H4 (cell line): ENCODE measurements at places on chromosomes 7 and 10. TPM values are rescaled to one million over a fixed set of nuclear protein-coding genes. Genes with fewer than 3 reads are reported as not detected.

GRCh38 chr7:69018200-69018599 is 580.1 kb upstream of the AUTS2 start:
- DNase-seq, result no peak

PDZD7 gene
- 0.21 and 0.97 TPM in 2 replicates for total RNA-seq

DNA sequence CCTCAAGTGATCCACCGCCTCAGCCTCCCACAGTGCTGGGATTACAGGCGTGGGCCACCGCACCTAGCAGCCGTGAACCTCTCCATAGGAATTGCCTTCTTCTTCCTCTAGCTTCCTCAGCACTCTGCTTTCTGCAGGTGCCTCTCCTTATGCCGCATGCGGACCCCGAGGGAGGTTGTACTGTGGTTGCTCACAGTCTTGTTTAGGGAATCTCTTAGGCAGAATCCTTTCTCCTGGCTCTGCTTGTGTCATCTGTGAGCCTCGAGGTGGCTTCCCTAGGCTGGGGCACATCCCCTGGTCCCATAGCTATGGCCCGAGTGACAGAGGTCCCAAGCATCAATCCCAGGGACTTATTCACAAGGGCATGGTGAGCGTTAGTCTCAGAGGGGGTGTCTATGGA is 33.2 kb upstream of the GIMAP8 start:
- no peak for DNase-seq

- no peak for DNase-seq
Measured at GRCh38 chr10:5553400-5554170, 28.8 kb downstream of the CALML3 start.

DNA sequence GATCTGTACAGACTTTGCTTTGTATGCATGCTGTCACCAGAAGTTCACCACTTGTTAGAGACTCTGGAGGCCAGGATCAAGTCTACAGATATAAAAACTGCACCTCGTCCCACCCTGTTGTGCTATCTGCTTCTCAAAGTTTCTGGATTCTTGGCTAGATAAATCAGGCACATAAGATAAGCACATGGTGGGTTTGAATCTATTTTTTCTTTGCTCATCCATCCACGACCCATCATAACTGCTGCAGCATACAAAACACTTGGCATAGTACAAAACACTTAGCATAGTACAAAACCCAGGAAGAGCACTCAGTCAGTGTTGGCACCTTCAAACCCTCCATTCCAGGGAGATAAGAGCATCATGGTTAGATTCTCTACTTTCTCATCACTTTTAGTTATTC is 42.4 kb upstream of the ANKRD1 start:
- no peak for DNase-seq

EXOSC1 gene
- 75.0 and 87.7 TPM in 2 replicates for total RNA-seq

DNA sequence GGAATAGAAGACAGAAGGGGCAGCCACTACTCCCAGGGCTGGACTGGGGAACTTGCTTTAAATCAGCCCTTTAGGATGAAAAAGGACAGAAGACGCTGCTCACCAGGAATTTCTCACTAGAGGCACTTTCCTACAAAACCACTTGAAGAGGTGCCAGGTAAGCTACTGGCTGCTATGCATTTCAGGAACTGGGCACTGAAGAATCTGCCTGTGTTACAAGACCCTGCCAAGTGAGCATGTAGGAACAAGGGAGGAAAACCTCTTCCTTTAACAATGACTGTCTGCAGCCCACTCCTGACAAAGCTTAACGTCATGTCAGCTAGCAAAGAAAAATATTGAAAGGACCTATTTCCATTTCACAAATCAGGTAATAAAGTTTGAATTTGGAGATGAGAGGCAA is 5.8 kb upstream of the AGMO start:
- DNase-seq, result no peak

DNA sequence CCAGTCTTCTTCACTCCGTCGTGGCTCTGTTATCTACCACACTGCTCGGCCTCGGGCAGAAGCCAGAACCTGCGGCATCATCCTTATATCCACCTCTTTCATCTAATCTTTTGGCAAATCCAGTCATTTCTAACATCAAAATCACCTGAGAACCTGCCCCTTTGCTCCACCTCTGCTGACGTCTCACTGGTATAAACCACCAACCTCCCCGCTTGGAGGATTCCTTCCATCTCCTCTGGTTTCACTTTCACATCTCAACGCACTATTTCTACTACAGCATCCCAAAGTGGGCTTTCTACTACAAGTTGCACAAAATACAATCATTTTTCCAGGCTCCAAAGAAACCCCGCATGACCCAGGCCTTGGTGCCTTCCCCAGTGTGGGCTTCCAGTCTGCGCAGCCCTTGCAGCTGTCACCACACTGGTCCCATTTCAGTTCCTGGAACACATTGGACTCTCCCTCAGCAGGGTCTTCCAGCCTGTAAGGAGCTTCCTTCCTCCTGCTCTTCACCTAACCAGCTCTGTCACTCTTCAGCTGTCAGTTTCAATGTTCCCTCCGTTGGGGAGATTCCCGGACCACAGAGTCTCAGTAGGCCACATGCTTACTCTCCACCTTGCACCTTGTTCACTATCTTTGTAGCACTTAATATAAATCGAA is 85.0 kb downstream of the PRKCQ start:
- DNase-seq, result no peak

PAX4 gene
- total RNA-seq, result not detected in 2 replicates

ZNF503 gene
- 3.4 and 3.7 TPM in 2 replicates for total RNA-seq

DNA sequence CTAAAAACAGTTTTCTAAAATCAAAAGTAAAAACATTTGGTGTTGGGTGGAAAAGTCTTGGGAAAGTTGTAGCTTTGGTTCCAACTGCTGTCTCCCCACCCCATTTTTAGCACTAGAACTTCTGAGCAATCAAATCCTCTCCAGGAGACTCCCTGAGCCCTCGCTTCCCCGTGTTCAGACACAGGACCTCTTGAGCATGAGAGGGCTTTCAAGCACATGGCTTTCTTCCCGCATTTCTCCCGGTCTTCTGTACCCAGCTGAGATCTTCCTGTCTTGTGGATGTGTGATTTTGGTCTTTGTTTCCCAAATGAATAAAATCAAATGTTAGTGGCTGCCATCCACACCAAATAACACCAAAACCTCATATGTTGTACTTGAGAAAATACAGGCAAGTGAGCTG is 5.0 kb downstream of the CXCL12 start:
- DNase-seq, result no peak

SH3PXD2A gene
- 1.2 and 1.7 TPM in 2 replicates for total RNA-seq

DNA sequence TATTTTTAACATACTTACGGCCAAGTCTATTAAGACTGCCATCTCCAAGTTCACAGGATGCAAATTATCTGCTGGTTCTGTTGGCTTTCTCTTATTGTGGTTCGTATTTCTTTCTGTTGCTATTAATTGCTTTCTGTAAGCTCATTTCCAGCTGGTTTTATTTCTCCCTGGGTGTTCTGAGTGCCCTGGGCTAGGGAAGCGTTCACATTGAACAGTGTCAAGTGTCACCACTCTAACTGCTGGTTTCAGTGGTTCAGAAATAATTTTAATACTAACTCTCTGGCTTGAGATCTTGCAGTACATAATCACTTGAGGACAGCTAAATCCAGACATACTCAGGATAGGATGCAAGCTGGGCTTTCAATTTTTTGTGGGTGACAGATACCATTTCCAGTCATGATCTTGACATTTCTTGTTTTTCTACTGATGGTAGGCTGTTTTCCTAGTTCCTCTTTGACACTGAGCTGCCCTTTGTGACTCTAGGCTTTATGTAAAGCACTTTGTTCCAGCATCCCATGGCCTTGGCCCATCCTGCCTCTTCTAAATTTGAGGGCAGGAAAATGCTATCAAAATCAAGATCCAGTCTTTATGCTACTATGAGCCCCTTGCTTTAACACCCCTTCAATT is 117.6 kb downstream of the SNX13 start:
- DNase-seq, result no peak

DNA sequence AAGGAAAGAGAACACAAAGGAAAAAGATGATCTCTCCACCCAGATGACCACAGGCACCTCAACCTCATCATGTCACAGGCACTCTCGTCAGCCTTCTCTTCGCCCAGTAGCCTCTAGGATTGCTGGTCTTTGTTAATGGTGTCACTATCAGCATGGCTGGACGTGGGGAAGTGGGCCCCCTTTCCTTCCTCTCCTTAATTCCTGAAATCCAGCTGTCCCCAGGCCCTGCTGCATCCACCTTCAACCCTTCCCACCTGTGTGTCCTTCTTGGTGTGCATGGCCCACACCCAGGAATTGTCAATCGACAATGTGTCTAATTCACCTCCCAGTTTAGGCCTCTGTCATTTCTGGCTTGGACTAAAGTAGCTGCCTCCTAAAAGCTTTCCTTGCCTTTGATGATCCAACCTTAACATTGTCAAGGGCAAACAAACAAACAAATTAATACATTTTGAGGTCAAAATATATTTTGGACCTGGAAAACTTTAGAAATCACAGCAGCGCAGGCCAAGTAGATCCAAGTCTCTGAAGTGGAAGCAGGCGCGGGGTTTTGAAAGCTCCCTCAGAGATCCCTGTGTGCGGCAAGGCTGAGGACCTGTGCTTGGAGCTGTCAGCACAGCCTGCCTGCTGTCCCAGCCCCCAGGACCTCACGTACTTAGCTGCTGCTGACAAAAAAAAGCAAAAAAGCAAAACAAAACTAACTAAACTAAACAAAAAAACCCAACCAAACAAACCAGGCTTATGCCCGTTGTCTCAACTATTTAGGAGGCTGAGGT is 193.3 kb upstream of the LYZL2 start:
- no peak for DNase-seq

- DNase-seq, result no peak
Measured at GRCh38 chr10:118742032-118742431, 12.7 kb downstream of the CACUL1 start.

DNA sequence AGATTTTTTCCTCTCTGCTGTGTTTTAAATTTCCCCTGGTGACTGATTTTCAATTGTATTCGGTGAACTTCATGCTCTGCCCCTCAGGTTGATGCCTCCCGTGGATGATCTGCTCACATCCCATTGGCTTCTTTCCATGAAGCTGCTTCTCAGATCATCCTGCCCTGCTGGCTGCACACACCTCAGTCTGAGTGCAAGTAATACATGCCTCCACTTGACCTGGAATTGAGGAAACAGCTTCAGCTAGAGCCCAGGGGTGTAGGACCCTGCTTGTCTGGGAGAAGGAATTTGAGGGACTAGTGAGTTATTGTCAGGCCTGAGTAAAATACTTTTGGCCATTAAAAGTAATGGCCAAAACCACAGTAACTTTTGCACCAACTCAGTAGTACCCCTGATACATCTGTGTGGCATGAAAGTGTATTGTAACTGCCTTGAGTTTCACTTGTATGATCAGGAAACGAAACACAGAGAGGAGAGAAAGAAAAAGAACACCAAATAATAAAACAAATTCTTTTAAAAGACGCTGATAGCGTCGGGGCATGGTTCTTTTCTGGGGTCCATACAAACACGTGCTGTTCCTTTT is 49.4 kb downstream of the SPAM1 start:
- no peak for DNase-seq

UFSP1 gene
- 6.3 and 6.7 TPM in 2 replicates for total RNA-seq

DNA sequence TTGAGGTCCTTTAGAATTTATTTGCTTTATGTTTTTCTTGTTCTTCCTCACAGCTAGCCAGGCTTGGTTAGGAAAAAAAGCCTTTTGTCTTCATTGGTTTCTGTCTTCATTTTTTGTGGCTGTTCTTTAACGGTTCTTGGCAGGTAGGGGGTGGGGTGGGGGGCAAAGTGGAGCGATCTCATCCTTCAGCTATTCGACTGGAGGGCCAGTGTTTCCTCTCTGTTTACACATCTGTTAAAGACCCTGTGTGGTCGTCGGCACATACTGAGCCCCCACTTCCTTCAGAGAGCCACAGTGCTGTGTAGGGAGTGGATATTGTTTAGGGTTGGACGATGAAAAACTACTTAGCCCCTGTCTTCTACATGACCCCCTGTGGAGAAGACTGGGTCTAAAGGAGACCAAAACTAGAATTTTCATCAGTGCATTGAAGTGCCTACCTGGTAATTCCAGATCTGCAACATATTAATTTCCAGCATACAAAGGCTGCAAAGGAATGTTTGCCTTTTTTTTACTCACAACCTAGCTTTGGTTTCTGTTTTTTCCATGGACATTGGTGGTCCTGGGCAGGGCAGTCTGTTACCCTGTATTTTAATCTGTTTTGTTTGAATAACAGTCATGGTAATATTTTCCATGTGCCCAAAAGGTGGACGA is 29.0 kb downstream of the PRPF18 start:
- DNase-seq, result no peak

ADRB1 gene
- total RNA-seq, result 1.1 and 1.9 TPM in 2 replicates

DNA sequence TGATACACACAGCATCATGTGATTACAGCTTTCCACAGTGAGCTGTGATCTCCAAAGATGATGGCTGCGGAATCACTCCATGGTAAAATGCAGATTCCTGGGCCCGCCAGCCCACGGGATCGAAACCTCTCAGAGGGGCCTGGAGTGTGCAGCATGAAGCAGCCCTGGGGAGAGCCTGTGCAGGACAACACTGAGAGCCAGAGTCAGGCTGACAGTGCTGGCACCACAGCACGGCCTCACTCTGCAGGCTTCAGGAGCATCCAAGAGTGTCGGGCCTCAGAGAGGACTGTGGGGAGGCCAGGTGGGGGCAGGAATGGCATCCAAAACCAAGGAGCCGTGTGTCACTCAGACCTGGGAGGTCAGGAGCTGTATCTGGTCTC is 533.4 kb downstream of the TCERG1L start:
- no peak for DNase-seq

TSPAN13 gene
- total RNA-seq, result 55.0 and 80.5 TPM in 2 replicates

GRCh38 chr10:15027741-15028140 is 16.0 kb upstream of the OLAH start:
- DNase-seq, result no peak

TDRD1 gene
- total RNA-seq, result not detected in 2 replicates

HPS6 gene
- 6.3 and 16.8 TPM in 2 replicates for total RNA-seq

AGMO gene
- total RNA-seq, result 0.12 TPM in 1 of 2 replicates, not detected in the other

DNA sequence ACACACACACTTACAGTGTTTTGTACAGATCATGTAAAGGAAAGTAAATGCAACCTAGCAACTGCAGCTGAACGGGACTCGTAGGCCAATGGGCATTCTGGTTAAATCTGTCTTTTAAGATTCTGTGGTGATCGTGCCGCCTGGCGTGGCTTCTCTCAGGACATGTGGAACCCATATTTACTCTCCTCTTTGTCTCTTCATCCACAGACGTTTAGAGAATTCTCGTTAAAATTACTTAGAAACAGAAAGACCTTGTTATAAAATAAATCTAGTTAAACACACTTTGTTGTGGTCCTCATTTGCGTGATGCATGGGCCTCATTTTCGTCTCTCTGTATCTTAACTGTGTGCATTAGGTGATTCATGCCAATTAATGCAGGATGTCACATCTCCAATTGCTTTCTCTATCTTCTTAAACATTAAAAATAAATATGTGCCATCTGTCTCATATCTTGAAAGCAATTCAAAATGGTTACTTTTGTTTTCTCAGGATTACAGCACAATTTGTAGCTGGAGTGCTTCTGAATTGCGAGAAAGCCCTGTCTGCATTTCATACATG is 11.5 kb downstream of the KLF6 start:
- no peak for DNase-seq
